ENCODE measurements at places on chromosomes 12 and 14.

- peak; percentile 28 for DNase-seq
Observed at GRCh38 chr12:65278576-65279368, at the start of gene MSRB3. MSRB3 (plus strand) TSS chr12:65278683; CDS start chr12:65308580, 29,897 bp downstream.

DNA sequence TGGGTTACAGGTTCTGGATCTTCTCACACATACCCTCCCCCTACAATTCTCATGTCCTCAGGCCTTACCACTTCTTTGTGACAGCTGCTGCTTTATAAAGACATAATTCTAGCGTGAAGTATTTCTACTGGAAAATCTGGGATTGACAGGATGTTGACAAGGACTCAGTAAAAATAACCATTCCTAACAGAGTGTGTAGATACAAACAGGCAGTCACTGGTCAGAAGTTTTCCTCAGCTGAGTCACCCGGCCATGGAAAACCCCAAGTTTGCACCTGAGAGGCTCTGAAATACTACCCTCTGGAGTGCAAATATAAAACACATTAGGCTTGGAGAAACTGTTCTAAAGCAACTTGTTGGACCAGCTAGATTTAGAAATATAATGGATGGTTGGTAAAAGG is 54.4 kb downstream of the SPPL3 start:
- DNase-seq, result no peak

GRCh38 chr14:23694949-23695663 is 58.9 kb downstream of the DHRS2 start:
- DNase-seq, result no peak

DNA sequence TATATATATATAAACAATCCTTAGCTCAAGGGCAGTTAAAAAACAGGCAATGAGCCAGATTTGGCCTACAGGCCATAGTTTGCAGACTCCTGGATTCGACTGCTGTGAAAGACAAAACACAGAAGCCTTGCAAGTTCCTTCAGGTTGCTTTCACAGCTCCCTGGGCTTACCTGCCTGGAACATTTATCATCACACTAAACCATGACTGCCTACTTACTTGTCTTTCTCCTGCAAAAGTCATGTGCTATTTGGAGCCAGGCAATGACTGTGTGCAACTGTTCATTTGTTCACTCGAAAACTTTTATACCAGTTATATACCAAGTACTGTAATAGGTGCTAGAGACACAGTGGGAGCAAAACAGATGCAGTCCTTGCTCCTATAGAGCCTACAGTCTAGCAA is 2.2 kb upstream of the RPS6KA5 start:
- DNase-seq, result no peak

DNA sequence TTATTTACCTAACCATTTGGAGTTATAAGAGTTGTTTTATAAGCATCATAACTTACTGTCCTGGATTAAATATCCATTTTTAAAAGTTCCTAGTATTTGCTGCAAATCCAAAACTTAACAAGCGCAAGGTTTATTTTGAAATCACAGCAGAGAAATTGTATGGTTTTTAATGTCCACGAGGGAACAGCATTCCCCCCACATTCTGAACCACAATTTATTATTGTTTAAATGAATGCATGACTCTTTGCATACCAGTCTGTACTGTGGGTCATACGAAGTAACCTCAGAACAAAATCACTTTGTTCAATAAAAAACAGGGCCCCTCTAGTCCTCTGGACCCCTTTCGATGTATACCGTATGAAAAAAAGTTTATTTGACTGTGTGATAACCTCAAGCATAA is 75.9 kb downstream of the DACT1 start:
- no peak for DNase-seq

- no peak for DNase-seq
Observed at GRCh38 chr14:79614448-79614847, 596.9 kb downstream of the DIO2 start.

DNA sequence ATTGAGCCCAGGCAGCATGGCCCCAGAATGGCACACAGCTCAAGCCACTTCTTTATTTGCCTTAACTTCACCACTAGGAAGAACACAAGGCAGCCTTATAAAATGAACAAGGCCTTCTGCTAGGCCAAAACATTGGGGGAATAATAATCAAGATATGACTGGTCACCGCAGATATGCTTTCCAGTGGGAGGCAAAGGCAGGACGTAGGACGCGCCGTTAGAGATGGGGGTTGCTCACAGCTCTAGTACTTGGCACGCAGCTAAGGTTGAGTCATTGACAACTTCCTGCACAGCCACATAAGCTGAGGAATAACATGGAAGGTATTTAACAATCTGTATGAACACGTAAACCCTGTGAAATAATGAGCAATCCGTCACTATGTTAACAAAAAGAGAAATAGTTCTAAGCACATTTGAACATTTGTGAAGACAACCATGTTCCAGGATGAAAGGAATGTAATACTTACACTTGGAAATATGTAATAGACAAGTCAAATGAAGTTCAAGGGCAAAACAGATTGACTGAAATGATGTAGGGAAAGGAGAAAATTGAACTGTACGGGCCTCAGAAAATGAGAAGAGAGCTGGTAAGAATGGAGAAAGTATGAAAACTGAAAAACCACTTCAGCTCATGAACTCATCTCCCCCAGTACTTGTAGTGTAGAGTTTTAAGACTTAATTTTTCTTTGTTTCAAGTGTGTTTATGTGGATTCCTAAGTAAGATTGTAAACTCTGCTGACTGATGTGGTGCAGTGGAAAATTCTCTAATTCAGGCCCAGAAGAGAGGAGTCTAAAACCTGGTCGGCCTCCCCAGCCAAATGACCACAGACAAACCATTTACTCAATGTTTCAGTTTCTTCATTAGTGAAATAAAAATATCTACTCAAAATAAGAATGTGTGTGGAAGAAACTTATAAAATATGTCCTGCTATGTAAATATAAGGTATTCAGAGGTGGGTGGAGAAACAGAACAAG is 59.3 kb upstream of the CCDC91 start:
- peak; percentile 94 for DNase-seq

GRCh38 chr12:47891356-47891755 is 13.4 kb downstream of the VDR start:
- no peak for DNase-seq

- DNase-seq, result no peak
Observed at GRCh38 chr14:78683206-78683605, 513.0 kb downstream of the NRXN3 start.

GRCh38 chr14:96592591-96593386 is 90.6 kb downstream of the PAPOLA start:
- no peak for DNase-seq

DNA sequence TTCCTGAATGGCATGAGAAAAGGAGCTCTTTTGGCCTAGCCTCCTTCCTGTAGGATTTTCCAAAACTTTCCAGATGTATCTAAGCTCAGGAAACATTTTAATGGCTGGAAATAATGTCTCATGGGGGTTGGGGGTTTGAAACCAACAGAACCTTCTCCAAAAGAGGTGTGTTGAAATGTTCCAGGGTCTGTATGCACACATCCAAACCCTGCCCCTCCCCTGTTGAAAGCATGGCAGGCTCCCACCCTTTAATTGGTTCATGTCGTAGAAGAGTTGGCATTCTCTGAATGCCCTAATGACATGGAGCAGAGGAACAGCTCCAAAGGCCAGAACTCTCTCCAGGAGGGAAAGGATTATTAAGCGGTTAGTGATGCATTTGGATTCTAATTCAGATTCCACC is 353.2 kb downstream of the ZFP36L1 start:
- DNase-seq, result no peak

DNA sequence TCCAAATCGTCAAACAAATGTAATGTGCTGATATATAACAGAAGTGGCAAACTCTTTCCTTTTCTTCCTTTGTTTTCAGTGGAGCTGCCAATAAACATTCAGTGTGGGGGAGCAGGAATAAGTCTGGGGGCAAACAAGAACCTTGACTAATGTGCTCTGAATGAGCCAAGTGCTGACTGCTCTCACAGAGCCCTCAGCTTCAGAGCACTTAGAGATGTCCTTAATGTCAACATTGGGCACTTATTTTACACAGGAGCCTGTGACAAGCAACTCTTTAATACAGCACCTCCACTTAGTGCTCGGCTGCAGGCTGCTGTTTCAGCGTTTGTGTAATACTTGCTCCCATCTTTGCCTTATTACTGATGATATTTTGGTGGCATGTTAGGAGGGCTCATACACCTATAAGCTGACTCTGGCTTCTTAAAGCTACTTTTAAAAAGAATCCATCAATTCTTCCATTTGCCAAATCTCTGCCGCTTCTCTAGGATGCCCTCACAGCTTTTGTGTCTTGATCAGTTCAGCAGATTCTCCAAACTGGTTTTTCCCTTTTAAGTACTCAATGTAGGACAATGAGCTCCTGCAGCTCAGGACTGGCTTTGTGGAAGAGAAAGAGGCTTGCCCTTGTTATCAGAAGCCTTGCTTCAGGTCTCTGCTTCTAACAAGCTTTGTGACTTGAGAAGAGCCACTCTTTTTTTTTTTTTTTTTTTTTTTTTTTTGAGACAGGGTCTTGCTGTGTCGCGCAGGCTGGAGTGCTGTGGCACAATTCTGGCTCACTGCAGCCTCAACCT is 206.6 kb downstream of the MON2 start:
- DNase-seq, result no peak

- no peak for DNase-seq
Observed at GRCh38 chr14:60482743-60483142, 3.1 kb downstream of the C14orf39 start.

- DNase-seq, result no peak
Observed at GRCh38 chr12:30533558-30534265, 162.0 kb downstream of the IPO8 start.

DNA sequence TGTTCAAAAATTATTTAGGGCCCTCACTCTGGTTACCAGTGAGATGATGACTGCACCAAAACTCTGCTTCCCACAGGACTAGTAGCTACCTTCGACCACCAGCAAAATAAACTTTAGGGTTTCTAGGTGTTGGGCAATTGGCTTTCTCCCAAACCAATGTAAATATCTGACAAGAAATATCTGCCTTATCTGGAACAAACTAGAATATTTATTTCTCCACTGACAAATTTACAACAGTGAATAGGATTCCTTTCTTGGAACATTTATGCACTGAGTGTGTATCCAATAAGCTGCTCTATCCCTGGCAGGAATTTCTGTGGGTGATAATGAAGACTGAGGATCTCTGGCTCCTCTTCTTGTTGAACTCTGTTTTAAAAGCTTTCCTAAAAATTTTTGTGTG is 148.6 kb downstream of the SLC6A15 start:
- no peak for DNase-seq

- no peak for DNase-seq
Observed at GRCh38 chr14:75010472-75011093, 7.9 kb downstream of the EIF2B2 start.

- no peak for DNase-seq
Observed at GRCh38 chr12:26122061-26122680, 2.7 kb downstream of the BHLHE41 start.

DNA sequence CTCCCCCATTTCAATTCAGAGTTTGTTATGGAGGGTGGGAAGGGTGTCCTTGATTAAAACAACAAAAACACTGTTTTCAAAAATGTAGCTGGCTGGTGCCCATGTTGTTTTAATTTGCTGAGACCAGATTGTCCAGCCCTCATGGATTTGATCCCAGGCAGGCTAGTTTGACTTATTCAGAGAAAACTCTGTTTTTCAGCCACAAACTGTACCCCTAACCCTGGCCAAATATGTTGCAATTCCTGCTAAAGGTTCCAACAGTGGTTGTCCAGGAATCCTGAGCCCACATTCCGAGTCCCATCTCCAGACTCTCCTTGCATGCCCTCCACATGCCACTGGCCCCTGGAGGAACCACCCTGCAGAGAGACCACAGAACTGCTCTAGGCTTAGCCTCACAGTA is 36.0 kb downstream of the MAP1LC3B2 start:
- DNase-seq, result peak; percentile 28
